Smooth muscle cell of the coronary artery (primary cell): ENCODE measurements at places on chromosomes 2 and 18. TPM values are rescaled to one million over a fixed set of nuclear protein-coding genes. Genes with fewer than 3 reads are reported as not detected.

XIRP2 gene
- total RNA-seq = under 0.01 TPM in 1 of 2 replicates, not detected in the other

UPP2 gene
- total RNA-seq = 0.23 TPM in 1 of 2 replicates, not detected in the other

HOXD13 gene
- not detected in 2 replicates for total RNA-seq

DSG4 gene
- total RNA-seq = not detected in 2 replicates

RUFY4 gene
- 0.08 TPM in 1 of 2 replicates, not detected in the other for total RNA-seq

CFC1 gene
- total RNA-seq = not detected in 2 replicates

ZSWIM2 gene
- not detected in 2 replicates for total RNA-seq

UNC80 gene
- under 0.01 TPM in 1 of 2 replicates, not detected in the other for total RNA-seq

PCARE gene
- not detected in 2 replicates for total RNA-seq

PLCL1 gene
- total RNA-seq = 2.5 and 15.6 TPM in 2 replicates

TRAPPC12 gene
- total RNA-seq = 61.0 and 66.6 TPM in 2 replicates

IL1F10 gene
- total RNA-seq = not detected in 2 replicates

PSD4 gene
- 0.08 and 0.59 TPM in 2 replicates for total RNA-seq

GALNT13 gene
- total RNA-seq = 0.45 TPM in 1 of 2 replicates, not detected in the other

SP3 gene
- 60.6 and 63.0 TPM in 2 replicates for total RNA-seq

EHD3 gene
- 23.1 and 62.2 TPM in 2 replicates for total RNA-seq

HAAO gene
- total RNA-seq = 0.38 and 0.47 TPM in 2 replicates

PLEK gene
- total RNA-seq = 0.08 TPM in 1 of 2 replicates, not detected in the other

SOX11 gene
- total RNA-seq = not detected in 2 replicates

PLEKHH2 gene
- 0.60 and 2.1 TPM in 2 replicates for total RNA-seq

PREB gene
- 55.5 and 206 TPM in 2 replicates for total RNA-seq

GPR155 gene
- total RNA-seq = 2.0 and 8.5 TPM in 2 replicates

SLC9A4 gene
- total RNA-seq = not detected in 2 replicates

CCDC138 gene
- 2.8 and 3.0 TPM in 2 replicates for total RNA-seq

FMNL2 gene
- total RNA-seq = 12.6 and 13.6 TPM in 2 replicates

REG3G gene
- not detected in 2 replicates for total RNA-seq

PSMA8 gene
- total RNA-seq = not detected in 2 replicates

SLC4A3 gene
- 1.7 and 2.1 TPM in 2 replicates for total RNA-seq

C2orf66 gene
- 0.08 TPM in 1 of 2 replicates, not detected in the other for total RNA-seq

RESP18 gene
- not detected in 2 replicates for total RNA-seq

EFR3B gene
- total RNA-seq = 1.1 and 3.0 TPM in 2 replicates

CLIP4 gene
- total RNA-seq = 41.3 and 80.7 TPM in 2 replicates

GCKR gene
- total RNA-seq = 0.12 and 3.5 TPM in 2 replicates

SPATA3 gene
- not detected in 2 replicates for total RNA-seq

CCDC148 gene
- 0.35 and 0.38 TPM in 2 replicates for total RNA-seq

OR6B2 gene
- not detected in 2 replicates for total RNA-seq

PDE11A gene
- not detected in 2 replicates for total RNA-seq

CSRNP3 gene
- total RNA-seq = 2.1 and 2.7 TPM in 2 replicates

RAX gene
- not detected in 2 replicates for total RNA-seq

NRP2 gene
- 6.2 and 33.8 TPM in 2 replicates for total RNA-seq

CCDC93 gene
- total RNA-seq = 20.1 and 23.2 TPM in 2 replicates

B3GNT7 gene
- total RNA-seq = 0.75 TPM in 1 of 2 replicates, not detected in the other

SERPINB5 gene
- total RNA-seq = not detected in 2 replicates

CRYGD gene
- not detected in 2 replicates for total RNA-seq

FRZB gene
- under 0.01 TPM in 1 of 2 replicates, not detected in the other for total RNA-seq

HSPD1 gene
- total RNA-seq = 119 and 169 TPM in 2 replicates

SLC5A7 gene
- total RNA-seq = not detected in 2 replicates

ARHGEF4 gene
- total RNA-seq = 0.90 and 12.2 TPM in 2 replicates

DLGAP1 gene
- 2.9 TPM in 1 of 2 replicates, not detected in the other for total RNA-seq

PASK gene
- total RNA-seq = 2.4 and 9.9 TPM in 2 replicates

FKBP7 gene
- 33.8 and 51.4 TPM in 2 replicates for total RNA-seq

KIAA2012 gene
- under 0.01 TPM in 1 of 2 replicates, not detected in the other for total RNA-seq
